ENCODE measurements at places on chromosomes 5 and 9.
A peak's percentile ranks its signal among the peaks of the same experiment; 100 is the strongest.

GRCh38 chr5:95424526-95424925 lies 33.4 kb downstream of the FAM81B start:
- DNase-seq, result no peak

DNA sequence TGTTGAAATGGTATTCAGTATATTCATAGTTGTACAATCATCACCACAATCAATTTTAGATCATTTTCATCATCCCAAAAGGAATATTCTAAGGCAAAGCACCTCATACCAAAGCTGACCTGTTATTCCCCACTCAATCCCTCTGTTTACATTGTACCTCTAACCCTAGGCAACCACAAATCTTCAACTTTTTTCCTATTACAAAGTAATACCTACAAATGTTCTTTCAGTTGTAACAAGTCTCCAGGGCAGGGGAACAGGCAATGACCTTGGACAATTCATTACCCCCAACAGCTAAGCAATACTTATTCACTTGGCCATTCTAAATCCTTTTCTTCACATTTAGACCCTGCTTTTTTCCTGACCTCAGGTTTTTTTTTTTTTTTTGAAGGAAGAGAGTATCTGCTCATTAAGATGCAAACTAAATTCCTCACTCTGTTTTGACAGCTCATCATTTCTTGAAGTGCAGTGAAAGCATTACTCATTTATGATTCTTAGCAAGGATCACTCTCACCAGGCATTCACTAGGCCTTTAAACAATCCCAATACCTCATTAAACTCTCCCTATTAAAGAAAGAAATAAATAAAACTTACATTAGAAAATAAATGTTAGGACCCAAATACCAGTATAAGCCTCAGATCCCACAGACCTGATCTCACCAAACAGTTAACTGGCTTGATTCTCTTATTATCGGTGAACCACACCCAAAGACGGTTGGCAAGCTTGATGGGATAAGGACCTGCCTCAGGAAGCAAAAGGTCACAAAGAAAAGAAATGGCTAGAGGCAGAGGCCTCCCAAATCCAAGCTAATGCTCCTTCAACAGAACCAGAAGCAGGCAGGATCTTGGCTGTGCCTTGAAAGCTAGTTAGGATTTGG lies 15.3 kb downstream of the MTMR12 start:
- no peak for DNase-seq

DNA sequence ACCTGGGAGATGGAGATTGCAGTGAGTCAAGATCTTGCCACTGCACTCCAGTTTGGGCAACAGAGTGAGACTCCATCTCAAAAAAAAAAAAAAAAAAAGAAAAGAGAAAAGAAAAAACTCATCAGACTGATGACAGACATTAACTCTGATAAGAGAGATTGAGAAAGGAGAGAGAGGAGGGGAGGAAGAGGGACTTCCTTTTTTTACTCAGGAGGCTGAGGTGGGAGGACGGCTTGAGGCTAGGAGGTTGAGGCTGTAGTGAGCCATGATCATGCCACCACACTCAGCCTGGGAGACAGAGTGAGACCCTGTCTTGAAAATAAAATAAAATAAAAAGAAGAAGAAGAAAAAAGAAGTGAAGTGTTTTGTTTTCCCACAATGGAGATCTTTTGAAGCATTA lies 9.7 kb upstream of the MSMP start:
- DNase-seq, result no peak

DNA sequence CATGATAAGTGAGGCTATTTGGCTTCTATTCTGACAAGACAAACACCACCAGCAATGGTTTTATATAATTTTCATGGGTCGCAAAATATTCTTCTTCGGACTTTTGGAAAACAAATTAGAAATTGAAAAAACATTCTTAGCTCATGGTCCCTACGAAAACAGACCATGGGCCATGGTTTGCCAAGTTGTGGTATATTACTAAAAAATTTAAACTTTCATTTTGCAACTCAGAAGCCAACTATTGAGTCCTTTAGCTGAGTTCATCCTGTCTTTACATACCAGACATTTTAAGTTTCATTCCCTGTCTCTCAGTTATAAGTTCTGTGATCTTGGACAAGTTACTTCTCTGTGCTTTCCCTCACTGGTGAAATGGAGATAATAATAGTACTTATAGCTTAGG lies 198.1 kb downstream of the CSNK1G3 start:
- DNase-seq, result no peak

- no peak for DNase-seq
Measured at GRCh38 chr9:134537951-134538641, 103.5 kb upstream of the COL5A1 start.

DNA sequence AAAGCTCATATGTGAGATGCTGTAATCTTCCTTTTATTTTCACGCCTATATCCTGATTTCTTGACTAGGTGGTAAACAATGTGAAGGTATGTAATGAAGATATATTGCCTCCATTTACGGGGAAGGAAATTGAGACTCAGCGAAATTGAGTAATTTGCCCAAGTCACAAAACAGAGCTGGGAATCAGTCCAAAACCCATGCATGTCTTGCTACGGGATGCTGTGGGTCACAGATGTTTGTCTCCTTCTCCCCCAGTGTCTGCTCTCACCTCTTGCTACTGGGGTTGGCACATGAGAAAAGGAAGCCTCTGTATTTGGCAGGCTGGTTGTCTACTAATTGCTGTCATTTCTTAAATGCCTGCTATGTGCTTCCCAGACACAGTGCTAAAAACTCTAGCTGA lies 53.7 kb upstream of the TEX48 start:
- no peak for DNase-seq

- DNase-seq, result peak; percentile 67
Measured at GRCh38 chr5:36240779-36241630, 720 bp downstream of the NADK2 start.

- DNase-seq, result no peak
Measured at GRCh38 chr5:97876272-97876671, 693.2 kb upstream of the RIOK2 start.

GRCh38 chr5:171575386-171575785 lies 155.9 kb downstream of the FGF18 start:
- no peak for DNase-seq

GRCh38 chr5:87154191-87154590 lies 113.5 kb upstream of the RASA1 start:
- no peak for DNase-seq

DNA sequence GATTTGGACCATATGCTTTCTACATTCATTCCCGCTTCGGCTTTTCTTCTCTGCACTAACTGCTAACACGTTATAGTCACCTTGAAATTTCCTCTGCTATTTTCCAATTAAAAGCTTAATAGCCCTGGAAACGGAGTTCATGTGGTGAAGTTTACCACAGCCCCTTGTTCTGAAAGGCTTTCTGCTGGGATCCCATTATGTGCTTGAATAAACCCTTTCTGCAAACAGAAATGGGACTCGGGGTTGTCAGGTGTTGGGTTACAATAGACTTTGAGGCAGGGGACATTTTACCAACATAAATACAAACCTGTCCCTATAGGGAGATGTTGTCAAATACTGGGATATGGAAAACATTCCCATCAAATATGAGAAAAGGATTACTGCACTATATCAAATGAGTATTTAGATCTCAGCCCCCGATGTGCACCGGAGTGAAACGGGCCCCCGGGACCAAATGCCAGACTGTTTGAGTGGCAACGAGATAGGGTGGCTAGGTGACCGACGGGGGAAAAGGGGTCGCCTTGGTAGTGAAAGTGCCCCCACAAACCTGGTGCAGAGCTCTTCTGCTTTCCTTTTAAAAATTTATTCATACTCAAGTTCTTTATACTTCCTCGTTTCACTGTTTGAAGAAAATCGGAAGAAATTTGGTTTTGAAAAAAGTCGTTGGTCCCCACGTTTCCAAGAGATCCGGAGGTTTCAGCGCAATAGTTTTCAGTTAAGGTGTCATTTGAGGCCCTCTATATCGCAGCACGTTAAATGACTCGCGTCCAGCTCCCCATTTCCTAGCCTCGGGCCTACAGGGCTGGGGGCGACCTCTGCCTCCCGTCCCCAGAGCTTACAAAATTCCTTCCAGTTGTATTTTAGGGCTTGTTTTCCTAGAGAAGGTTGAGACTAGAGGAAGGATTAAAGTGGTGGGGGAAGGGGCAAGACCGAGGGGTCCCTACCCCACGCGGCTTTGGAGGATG lies 2.1 kb upstream of the DMRT3 start:
- no peak for DNase-seq

DNA sequence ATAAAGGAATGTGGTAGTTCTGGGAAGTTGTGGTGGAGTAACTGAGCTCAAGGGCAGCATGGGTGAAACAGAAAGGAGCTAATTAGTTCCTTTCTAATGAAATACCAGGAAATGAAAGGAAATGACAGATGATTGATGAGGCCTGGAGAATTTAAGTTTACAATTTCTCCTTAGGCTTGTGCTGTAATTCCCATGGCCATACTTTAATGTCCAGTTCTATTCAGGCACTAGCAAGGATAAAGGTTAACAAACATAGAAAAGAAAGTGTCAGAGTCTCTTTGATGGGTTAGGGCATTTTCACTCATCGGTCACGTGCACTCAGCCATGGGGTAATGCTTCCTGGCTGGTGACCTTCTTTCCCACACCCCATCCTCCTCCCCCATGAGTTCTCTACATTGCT lies 70.3 kb downstream of the CTSL start:
- no peak for DNase-seq

GRCh38 chr9:122379340-122379739 lies 8.5 kb downstream of the PTGS1 start:
- no peak for DNase-seq

- DNase-seq, result no peak
Measured at GRCh38 chr5:35197351-35197750, 32.9 kb downstream of the PRLR start.

GRCh38 chr9:131068076-131068816 lies 28.1 kb upstream of the AIF1L start:
- DNase-seq, result no peak

GRCh38 chr5:33973271-33973670 lies 11.2 kb downstream of the SLC45A2 start:
- DNase-seq, result no peak

GRCh38 chr5:77103457-77103856 lies 16.4 kb upstream of the ZBED3 start:
- DNase-seq, result no peak

DNA sequence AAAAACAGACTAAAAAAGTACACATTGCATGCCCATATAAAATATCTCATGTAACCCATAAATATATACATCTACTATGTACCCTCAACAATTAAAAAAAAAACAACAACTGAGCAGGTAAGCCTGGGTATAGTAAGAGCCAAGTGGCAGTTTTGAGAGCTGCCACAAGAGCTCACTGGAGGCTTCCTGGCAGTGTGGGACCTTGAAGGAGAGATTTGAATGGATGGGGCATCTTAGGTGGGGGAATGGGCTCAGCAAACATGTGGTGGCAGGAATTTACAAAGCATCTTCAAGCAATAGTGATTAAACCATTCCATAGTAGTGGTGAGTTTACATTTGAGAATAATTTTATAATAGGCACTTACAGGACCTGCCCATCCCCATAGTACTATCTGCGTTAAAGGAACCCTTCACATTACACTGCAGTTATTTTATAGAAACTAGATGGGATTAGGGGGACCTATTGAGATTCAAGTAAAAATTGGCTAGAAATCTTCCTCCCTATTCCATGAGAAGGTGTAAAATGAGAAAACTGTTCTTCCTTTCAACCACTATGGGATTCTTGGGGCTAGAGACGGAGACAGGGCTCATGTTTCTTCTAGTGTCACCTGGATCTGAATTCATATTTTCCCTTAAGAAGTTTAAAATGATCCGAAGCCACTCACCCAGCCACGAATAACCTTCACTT lies 6.9 kb downstream of the MEGF10 start:
- no peak for DNase-seq

GRCh38 chr5:85453026-85453349 lies 1068.3 kb upstream of the EDIL3 start:
- DNase-seq, result no peak

DNA sequence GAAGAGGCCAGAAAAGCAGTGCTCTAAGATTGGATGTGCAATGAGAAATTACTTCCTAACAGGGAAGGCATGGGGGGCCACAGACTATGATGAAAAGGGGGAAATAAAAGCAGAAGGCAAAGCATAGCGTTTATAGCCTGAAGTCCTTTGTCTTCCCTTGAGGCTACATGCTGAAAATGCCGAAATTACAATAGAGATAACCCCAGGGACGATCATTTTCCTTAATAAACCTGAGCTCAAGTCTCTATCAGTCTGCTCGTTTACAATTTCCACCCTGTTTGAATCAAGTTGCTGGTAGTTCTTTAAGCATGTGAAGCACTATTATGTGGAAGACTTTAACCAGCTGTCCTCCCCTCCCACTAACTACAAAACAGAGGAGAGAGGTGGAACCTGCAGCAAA lies 60.4 kb downstream of the FREM1 start:
- DNase-seq, result no peak

DNA sequence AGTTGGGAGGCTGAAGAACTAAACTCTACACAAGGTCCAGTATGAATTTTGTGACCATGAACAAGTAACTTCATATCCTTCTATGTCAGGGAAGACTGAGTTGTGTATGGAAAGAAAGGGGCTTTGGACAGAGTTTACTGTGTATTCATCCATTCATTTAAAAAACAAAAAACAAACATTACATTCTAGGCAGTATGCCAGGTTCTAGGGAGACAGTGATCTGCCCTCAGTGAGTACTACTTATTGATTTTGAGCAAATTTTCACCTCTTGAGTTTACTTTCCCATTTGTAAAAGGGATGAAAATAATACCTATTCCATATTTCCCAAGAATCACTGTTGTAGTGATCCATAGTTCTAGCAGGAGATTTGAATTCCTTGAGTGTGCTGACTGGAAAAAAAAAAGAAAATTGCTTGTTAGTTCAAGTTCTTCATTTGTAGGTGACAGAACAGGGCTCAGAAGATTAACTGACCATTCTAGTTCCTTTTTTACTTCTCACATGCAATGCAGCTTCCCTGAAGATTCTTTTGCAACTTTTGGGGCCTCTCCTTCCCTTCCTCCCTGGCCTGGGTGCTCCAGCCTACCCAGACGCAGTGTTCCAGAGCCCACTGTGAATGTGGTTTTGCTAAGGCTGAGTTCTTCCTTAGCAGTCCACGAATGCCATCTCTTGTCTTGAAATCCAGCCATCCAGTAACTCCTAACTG lies 2.6 kb upstream of the GAPVD1 start:
- no peak for DNase-seq

DNA sequence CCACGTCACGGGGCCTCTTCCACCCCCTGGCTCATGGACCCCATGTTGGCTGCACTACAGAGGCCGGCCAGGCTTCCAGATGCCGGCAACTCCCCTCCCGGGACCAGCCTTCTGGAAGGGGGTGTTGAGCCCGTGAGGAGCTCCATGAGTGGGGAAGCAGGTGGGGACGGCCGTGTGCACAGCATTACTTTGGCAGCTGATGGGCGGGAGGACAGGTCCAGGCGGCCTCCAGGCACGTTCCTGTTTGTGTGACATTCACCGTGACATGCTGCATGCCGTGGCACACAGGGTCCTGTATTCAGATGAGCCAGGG lies 29.1 kb upstream of the ABO start:
- no peak for DNase-seq

- DNase-seq, result no peak
Measured at GRCh38 chr5:79663212-79663611, 26.4 kb upstream of the CMYA5 start.

GRCh38 chr5:63217422-63217821 lies 638.8 kb downstream of the LRRC70 start:
- DNase-seq, result no peak
